ENCODE measurements at places on chromosomes 6 and 20. TPM values are rescaled to one million over a fixed set of nuclear protein-coding genes. Genes with fewer than 3 reads are reported as not detected.
A peak's percentile ranks its signal among the peaks of the same experiment; 100 is the strongest.

GRCh38 chr20:23609486-23610109 is 3.9 kb upstream of the CST9 start:
- DNase-seq: no peak

DNA sequence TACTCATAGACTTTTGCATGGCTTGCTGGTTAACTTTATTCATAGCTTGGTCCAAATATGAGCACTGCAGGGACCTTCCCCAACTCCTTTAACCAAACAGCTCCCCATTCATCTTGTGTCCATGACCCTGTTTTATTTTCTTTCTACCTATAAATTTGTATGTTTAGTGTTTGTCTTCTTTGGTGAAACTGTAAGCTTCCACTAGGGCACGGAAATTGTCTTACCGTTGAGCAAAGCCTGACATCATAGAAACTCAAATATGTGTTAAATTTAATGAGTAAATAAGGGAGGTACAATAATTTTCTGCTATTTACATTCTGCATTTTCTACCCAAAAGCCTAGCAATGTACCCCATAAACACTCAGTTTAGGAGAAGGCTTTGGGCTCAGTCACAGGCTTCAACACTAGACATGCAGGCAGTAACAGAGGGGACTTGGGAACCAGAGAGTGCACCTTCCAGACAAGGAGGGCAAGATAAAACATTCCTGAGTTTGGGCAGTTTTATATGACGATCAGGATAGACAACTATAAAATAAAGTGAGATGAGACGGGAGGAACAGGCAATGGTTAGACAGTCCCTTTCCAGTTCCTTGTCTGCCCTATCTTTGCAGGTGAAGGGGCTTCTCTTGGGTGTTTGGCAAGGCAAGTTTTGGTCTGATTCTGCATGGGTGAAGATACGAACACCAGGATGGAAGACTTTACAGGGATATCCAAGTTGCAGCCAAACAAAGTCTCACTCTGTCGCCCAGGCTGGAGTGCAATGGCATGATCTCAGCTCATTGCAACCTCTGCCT is 46.2 kb upstream of the ZNF217 start:
- no peak for DNase-seq

GRCh38 chr6:122709922-122710512 is 69.5 kb upstream of the FABP7 start:
- no peak for DNase-seq

GRCh38 chr6:108531332-108531731 is 29.4 kb upstream of the FOXO3 start:
- DNase-seq: no peak

DNA sequence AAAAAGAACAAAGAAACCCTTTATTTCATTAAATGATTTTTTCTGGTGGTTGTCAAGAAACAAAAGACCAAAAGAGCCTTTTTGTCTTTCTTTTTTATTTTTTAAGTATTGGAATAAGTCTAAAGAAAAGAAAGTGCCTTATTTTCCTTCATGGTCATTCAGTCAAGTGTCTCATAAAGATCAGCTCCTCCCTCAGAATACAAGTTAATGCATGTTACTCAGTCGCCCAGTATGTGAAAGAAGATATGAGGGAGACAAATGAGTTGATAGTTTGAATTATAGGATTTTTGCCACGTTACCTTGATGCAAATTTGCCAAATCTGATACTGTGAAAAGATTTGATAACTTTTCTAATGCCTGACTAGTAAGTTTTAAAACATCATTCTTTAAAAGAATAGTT is 157.2 kb downstream of the QKI start:
- no peak for DNase-seq

DNA sequence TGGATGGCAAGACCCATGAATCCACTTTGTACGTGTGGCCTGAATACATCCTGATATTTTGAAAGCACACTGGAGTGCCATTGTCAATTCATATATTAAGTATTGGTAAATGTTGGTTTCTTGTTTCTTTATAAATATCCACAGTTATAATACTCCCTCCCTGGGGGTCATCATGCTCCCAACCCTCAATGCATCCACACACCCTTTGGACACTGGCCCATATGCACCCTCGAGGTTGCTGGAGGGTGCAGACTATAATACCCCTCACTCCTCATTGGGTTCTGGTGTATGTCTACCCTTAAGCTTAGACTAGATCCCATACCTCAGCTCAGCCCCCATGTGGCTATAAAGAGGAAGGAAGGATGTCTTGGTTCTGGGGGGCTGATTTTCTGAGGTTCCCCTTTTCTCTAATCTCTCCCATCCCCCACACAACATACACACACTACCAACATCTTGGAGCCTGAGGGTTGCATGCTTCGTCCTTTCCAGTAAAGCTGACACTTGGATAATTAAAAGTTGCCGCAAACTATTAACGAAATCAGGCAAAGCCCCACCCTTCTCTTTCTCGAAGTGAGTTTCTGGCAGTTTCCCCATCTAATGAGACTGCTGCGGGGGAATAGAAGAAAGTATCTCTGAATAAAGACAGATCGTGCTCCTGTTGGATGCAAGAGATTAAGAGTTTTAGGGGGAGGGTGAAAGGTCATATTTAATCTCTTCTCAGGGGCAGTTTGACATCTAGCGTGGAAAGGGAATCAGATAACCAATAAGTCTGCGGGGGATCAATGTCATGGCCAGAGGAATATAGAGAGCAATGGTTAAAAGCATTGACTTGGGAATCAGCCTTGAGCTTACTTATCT is 7.4 kb downstream of the PIM1 start:
- DNase-seq: peak; percentile 47

DNA sequence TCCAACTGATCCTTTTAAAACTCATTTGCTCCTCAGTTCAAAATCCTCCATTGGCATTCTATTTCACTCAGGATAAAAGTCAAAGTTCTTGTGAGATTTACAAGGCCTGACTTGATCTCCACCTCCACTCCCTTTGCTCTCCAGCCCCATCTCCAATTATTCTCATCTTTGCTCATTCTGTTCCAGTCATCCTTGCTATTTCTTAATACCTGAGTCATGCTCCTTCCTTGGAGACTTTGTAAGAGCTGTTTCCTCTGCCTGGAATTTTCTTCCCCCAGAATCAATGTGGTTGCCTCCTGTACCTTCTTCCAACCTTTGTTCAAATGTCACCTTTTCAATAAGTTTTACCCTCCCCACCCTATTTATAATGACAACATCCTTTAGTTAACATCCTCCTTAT is 373.5 kb downstream of the HTR1B start:
- DNase-seq: no peak

DNA sequence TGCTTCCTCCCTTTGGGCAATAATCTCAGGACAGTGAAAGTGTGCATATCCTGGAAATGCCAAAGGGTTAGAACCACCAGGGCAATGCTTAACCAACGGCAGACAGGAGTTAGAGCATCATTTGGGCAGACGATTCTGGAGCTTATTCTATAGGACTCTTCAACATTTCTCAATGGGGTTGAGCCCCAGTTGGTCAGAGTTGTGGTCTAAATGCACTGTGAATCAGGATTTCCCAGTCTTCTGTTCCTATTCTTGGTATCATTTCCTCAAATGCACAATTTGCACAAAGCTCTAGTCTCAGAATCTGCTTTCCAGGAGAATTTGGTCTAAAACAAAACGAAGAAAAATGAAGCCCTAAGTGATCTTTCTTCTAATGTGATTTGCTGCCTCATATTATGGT is 389.6 kb upstream of the JAG1 start:
- DNase-seq: no peak

- DNase-seq: no peak
Measured at GRCh38 chr6:116409756-116410155, 39.0 kb downstream of the DSE start.

GRCh38 chr20:61295682-61296628 is 43.9 kb downstream of the CDH4 start:
- no peak for DNase-seq

RBBP9 gene
- total RNA-seq: 15.7 TPM

NKX2-4 gene
- total RNA-seq: 1.8 TPM

DEFB132 gene
- not detected for total RNA-seq

C20orf202 gene
- total RNA-seq: not detected

PRDM13 gene
- total RNA-seq: 2.6 TPM
